ENCODE measurements at places on chromosomes 4 and X. TPM values are rescaled to one million over a fixed set of nuclear protein-coding genes. Genes with fewer than 3 reads are reported as not detected.
A peak's percentile ranks its signal among the peaks of the same experiment; 100 is the strongest.

Gene XAGE1B
- 0.44 TPM for total RNA-seq

Gene CCDC160
- total RNA-seq: 0.13 TPM

Gene CCKAR
- not detected for total RNA-seq

Gene CT47B1
- not detected for total RNA-seq

Gene GYG2
- total RNA-seq: 1.7 TPM

Gene TEX13C
- not detected for total RNA-seq

DNA sequence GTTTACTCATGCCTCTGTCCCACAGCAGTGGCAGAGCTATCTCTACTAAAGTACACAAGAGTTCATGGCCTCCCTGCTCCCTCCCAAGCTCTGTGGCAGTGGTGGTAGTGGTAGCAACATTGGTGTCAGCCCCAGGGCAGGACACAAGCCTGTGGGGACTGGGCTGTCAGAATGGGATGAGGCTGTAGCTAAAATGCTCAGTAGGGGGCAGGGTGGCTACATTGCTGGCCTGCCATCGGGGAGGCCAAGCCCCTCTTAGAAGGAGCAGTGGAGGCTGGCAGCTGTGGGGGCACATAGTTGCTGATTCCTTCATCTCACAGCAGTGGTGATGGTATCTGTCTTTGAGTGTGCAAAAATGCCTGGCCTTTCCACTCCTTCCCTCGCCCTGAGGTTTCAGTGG lies 461.7 kb downstream of the PCDH18 start:
- no peak for DNase-seq

- no peak for DNase-seq
Measured at GRCh38 chr4:156858071-156858470, 113.5 kb downstream of the PDGFC start.

DNA sequence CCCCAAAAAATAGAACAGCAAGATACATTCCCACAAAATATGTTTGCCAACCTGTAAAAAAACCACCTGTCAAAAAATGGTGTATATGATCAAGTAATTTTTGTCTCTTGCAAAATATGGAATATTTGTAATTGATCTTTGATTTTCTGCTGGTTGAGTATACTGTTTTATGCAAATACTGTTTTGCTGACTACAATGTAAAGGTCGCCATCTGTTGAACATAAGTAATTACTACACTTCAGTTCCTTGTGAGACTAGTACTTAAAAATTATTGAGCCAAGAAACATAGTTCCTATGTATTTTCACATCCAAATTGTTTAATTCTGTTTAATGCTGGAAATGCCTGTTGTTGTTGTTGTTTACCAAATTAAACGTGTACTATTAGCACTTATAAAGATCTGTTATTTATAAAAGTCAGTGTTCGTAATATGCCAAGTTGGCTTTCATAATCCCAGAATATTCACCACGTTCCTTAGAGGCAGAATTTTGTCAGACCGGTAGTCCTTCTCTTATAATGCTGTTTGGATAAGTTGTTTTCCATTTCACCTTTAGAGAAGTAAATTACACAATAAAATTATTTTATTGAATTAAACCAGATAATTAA lies 144.2 kb downstream of the PDLIM5 start:
- DNase-seq: peak; percentile 79

DNA sequence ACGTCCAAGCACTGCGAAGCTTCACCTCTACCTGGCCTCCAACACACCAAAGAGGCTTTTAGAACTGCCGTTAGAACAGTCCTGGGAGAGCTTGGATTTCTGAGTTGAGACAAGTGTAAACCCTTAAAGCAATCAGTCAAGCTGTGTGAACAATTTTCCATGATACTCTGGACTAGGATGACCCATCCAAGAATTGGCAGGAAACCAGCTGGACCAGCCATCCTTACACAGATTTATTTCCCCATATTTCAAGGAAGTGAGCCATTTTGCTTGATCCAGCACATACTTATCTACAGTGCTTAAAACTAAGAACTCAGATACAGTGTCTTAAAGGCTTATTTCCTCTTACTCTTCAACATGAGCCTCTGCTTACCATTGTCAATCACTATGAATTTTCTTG lies 340.7 kb upstream of the HS3ST1 start:
- DNase-seq: peak; percentile 49

- DNase-seq: peak; percentile 64
Measured at GRCh38 chrX:31338991-31339350, 267.1 kb upstream of the FTHL17 start.

DNA sequence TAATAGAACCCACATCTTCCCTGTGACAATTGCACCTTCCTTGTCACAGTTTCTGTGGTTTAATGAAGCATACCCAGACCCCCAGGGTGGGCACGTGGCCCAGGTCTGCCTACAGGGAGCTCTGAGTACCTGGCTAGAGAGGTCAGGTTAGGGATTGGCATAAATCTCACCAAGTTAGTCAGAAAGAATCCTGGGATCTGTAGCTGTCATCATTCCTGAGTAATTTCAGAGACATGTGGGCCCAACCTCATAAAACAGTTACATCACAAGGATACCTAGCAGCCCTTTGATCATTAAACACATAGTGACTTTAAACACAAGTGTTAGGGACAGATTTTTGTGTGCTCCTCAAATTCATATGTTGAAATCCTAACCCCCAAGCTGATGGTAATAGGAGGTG lies 123.0 kb downstream of the KDR start:
- no peak for DNase-seq

- DNase-seq: peak; percentile 1
Measured at GRCh38 chr4:44351069-44351468, 97.5 kb downstream of the KCTD8 start.

DNA sequence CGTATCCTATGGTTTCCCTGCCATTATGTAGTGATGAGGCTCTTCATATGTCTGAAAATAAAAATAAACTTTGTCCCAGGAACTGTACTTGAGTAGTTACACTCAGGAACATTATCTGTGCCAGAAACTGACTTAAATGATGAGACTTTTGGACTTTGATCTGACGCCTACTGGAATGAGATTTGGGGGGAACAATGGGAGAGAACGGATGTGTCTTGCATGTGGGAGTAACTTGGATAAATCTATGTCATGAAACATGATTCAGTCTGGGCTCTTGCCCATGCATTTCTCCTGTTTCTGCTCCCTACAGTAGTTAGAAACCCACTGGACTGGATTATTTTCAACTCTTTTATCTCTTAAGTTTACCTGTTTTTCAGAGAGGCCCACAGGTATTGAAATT lies 2351.4 kb downstream of the PCDH7 start:
- peak; percentile 89 for DNase-seq

- DNase-seq: no peak
Measured at GRCh38 chr4:86834901-86835300, 14.3 kb downstream of the SLC10A6 start.

GRCh38 chr4:127120441-127121090 lies 512.2 kb upstream of the INTU start:
- DNase-seq: no peak

- DNase-seq: no peak
Measured at GRCh38 chr4:140353786-140354185, 19.7 kb upstream of the SCOC start.

DNA sequence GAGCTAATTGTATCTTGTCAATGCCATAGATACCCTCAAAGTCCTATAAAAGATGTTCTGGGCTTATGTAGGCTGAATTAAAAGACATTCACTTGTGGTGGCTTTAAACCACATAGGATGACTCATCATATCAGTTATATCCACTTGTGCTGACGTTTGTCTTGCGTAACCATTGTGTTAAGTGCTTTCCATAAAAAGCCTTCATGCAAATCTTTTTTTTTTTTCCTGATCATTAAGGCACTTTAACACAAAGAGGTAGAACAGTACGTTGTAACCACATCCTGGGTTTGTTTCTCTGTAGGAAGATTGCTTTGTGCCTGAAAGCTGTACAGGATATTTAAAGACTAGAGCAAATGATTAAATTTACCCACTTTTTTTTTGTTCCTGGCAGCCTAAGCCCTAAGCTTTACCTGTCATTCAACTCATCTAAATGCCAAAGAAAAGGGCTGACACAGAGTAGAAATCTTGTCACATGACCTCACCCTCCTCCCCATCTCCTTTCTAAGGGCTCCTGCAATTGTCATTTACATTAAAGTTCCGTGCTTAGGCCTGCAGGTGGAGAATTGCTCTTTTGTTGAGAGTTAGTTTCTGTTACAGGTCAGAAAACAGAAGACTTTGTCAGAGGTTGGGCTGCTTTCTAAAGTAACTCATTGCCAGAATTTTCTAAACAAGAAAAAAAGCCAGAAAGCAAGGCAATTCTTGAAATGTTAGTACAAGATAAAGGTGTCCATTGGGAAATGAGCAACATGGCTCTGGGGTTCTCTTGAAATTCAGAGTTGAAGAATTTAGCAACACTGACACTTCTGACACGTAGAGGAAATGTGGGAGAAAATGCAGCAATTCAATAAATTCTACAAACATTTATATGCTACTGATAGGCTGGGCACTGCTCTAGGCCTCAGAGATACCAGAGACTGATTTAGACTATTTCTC lies 555.6 kb downstream of the PPARGC1A start:
- peak; percentile 36 for DNase-seq

- no peak for DNase-seq
Measured at GRCh38 chr4:20878806-20879205, 178.5 kb downstream of the PACRGL start.

DNA sequence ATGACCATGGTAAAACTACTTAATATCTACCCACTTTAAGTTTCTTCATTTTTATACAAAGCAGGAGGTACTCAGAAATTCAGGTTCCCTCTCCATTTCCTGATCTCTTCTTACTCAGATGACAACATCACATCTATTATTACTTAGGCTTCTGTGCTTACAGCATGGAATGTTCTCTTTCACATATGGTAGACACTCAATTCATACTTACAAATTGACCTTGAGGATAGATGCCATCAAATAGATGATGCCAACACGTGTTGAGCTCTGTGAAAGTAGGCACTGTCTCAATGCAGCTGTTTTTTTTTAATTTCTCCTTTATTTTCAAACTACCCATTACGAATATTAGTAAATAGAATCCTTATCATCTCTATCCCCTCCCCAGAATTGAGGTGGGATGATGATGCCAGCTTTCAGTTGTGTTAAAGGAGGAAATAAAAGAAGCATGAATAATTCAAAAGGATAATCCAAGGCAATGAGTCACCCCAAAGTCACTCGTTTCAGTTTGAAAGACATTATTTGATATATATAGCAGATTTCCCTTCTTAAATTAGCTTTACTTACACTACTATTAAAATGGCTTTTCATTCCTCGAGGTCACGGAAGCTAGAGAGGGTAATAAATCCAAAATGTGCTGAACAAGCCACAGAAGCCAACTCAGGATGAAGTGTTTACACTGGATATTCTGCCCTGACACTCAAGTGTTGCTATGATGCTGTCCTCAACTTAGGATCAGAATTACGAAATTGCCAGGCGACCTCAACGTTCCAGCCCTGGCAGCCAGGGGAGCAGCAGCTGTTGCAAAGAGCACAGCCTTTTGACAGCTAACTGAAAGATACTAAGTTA lies 124.2 kb upstream of the EOLA2 start:
- DNase-seq: peak; percentile 72
